ENCODE measurements at places on chromosomes 5 and 9. TPM values are rescaled to one million over a fixed set of nuclear protein-coding genes. Genes with fewer than 3 reads are reported as not detected.

TOMM5 gene
- total RNA-seq: 174 TPM

GRCh38 chr5:1546556-1546955 is 22.8 kb upstream of the LPCAT1 start:
- no peaks in the 10 kb centered on the region for H3K36me3 ChIP-seq
- H3K4me1 ChIP-seq: no peaks in the 10 kb centered on the region
- peak; percentile 45 for DNase-seq
- H3K27ac ChIP-seq: no peak overlapping the region

DNA sequence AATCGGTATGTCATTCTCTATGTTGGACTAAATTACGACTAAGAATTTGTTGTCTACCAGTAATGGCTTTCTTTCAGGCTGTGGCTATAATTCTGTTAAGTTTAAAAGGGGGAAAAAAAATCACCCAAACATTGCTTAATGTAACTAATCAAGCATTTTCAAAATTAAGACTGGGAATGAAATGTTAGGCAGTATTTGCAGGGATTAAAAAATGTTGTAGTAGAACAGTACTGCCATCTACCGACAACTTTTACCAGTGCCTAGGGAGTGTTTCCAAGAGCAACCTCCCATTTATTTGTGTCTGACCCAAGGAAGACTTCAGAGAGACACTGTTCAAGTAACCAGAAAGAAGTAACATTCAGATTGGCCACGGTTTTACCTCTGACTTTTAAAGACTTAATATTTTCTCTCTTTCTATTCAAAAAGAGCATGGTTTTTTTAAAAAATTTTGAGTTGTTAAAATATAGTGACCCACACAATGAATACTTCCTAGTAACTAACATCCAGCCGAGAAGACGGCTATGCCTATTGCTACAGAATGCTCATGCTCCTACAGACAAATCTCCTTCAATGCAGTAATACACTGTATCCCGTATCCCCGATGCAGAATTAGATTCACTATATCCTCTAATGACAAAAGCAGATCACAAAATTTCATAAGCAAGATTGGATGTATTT is 92.4 kb downstream of the ARL15 start:
- H3K27ac ChIP-seq: no peak overlapping the region
- H3K4me3 ChIP-seq: no peak overlapping the region
- H3K36me3 ChIP-seq: no peaks in the 10 kb centered on the region
- no peak for DNase-seq
- H3K27me3 ChIP-seq: no peaks in the 10 kb centered on the region

PTGDS gene
- total RNA-seq: 2.3 TPM

MIER3 gene
- 32.9 TPM for total RNA-seq

DNA sequence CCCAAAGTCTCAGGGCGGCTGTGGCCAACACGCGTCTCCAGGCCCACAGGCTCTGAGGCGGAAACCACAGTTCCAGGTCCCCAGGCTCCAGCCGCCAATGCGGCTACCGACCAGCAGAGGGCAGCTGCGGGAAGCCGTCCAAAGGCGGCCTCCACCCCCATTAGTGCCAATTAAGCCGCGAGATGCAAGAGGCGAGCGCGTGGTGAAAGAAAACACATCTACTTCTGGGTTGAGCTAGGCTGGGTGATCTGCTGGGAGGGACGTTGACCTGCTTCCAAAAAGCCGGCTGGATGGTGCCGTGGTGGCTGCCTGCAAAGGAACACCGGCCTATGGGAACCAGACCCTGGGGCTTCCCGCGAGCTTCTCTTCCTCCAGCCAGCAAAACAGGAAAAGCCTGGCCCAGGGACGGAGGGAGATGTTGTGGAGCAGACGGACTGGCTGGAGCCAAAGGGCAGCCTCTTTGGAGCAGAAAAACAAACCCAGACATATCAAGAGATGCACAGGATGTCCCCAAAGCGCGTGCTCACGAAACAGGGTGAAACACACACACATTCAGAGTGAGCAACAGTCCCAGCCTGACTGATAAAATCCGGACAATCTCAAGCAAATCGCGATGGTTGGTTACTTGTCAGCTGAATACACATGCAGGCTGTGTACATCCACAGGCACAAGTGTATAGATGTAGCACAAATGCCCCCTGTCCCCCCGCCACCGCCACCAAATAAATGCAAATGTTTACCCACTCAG is 187.1 kb upstream of the BRINP1 start:
- H3K27ac ChIP-seq: no peak overlapping the region
- H3K36me3 ChIP-seq: no peaks in the 10 kb centered on the region
- no peaks in the 10 kb centered on the region for H3K4me1 ChIP-seq
- no peaks in the 10 kb centered on the region for H3K27me3 ChIP-seq
- DNase-seq: peak; percentile 59

GRCh38 chr5:141250576-141250975 is 5.4 kb downstream of the PCDHB15 start:
- H3K4me3 ChIP-seq: no peak overlapping the region
- peaks cover 2% of the 10 kb centered on the region for H3K27me3 ChIP-seq
- no peaks in the 10 kb centered on the region for H3K4me1 ChIP-seq
- DNase-seq: no peak

- H3K27me3 ChIP-seq: no peaks in the 10 kb centered on the region
- no peaks in the 10 kb centered on the region for H3K36me3 ChIP-seq
- H3K4me3 ChIP-seq: no peak overlapping the region
- no peak for DNase-seq
- 0 out of 2 replicates have a peak overlapping the region, but pooled peaks have one; percentile 9 for H3K27ac ChIP-seq
These were observed 14.0 kb downstream of the TGFBR1 start for GRCh38 chr9:99118782-99119466.

DNA sequence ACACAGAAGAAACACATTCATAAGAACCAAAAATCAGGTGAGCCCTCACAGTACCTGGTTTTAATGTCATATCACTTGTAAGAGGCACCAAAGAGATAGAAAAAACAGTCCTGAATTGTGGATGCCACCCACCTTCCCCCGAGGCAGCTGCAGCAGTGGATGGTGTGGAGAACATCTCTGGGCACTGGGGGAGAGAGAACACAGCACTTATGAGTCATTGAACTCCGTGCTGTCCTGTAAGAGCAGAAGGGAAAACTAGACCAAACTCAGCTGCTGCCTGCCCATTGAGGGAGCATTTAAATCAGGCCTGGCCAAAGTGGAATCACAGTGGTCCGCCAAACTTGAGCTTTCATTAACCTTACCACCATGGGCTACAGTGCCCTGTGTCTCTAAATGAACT is 296.2 kb downstream of the SPATA31D1 start:
- H3K4me1 ChIP-seq: no peaks in the 10 kb centered on the region
- H3K27ac ChIP-seq: no peak overlapping the region
- H3K27me3 ChIP-seq: no peaks in the 10 kb centered on the region

- no peaks in the 10 kb centered on the region for H3K27me3 ChIP-seq
- DNase-seq: no peak
- H3K27ac ChIP-seq: no peak overlapping the region
- H3K4me1 ChIP-seq: peaks cover 33% of the 10 kb centered on the region
- no peak overlapping the region for H3K4me3 ChIP-seq
- H3K36me3 ChIP-seq: no peaks in the 10 kb centered on the region
These were observed 84.4 kb upstream of the SARDH start for GRCh38 chr9:133822430-133823065.

Measured in H1 (cell line).